ENCODE measurements at places on chromosomes 12 and 14.

GRCh38 chr12:9745199-9745598 is 12.3 kb upstream of the CLECL1 start:
- no peak for DNase-seq

DNA sequence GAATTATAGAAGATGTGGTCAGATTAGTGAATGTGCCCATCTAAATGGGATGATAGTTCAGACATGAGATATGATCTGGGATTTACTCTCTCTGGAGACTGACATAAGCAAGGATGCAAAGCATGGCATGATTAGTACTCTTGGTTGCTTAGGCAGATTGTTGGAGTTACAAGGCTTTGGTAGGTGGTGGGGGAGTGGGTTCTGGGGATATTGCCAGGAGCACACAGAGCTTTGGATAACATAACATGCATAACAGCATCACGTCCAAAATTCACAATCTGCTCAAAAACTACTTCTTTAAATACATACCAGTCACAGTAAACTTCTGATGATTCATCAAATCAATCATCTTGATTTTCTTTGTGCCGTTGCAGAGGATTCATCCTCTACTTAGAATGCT is 287.4 kb downstream of the ACSS3 start:
- no peak for DNase-seq

GRCh38 chr12:98653866-98654493 is 8.9 kb downstream of the APAF1 start:
- no peak for DNase-seq

GRCh38 chr12:51369581-51369980 is 21.6 kb downstream of the GALNT6 start:
- DNase-seq, result no peak

DNA sequence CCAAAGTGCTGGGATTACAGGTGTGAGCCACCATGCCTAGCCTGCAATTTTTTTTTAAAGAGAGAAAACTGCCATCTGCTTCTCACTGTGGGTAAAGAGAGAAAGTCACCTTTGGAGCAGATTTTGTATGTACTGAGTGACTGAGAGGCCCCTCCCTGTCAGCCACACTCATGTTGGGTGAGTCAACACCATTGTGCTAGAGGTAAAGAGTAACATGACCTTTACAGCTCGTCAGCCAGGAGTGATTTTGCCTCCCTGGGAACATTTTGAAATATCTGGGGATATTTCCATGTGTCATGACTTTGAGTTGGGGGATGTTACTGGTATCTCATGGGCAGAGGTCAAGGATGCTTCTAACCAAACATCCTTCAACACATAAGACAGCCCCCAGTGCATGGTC is 115.2 kb downstream of the KSR2 start:
- no peak for DNase-seq

DNA sequence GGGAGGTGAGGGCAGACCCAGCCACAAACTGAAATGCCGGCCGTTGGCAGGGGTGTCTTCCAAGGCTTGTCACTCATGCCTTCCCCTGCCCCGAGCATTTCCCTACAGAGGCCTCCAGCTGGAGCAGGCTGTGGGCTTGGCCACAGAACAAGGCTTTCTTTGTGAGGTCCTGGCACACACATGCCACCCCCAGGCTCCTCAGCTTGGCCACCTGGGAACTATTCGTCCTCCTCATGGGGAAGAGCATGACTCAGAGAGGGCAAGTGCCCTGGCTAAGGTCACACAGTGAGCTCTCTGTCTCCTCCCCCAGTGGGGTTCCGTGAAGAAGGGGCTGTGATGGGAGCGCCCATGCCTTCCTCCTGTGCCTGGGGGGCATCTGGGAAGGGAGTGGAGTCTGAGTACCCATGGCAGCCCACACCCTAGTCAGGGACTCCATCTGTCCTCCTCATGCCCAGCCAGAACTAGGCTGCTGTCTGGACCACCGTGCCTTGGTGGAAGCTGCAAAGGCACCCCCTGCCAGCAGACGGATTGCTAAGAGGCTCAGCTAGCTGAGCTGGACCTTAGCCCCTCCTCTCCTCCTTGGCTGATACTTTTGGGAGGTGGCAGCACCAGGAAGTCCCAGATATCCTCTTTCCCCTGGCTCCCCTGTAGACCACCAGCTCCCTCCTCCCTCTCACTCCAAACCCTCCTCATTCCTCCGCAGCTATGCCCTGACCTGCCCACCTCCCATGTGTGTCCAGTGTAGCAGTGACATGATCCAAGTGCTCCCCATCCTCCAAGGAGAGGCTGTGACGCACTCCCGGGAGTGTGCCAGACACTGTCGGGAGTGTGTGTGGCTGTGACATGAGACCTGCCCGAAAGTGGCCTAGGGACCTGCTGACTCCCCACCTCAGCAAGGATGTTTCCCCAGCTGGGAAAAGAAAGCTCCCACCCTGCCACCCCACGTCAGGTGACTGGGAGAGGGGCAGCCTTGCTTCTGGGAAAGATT is 21.4 kb downstream of the ABCB9 start:
- DNase-seq, result no peak

DNA sequence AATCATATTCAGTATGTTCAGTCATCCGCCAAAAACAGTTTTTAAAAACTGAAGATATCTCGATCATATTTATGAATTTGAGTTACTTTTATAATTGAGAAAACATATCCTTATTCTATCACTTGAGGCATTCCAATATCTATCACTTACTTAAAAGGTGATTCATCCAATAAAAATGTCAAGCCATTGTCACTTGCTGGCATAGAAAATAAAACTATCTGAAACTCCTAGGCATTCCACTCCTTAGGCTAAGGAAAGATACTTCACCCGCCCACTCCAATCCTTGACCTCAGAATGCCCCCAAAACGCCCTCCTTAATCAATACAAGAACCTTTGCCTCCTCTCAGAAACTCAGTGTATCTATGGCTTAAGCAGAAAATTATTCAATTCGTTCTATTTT is 51.3 kb upstream of the AMIGO2 start:
- DNase-seq, result no peak

DNA sequence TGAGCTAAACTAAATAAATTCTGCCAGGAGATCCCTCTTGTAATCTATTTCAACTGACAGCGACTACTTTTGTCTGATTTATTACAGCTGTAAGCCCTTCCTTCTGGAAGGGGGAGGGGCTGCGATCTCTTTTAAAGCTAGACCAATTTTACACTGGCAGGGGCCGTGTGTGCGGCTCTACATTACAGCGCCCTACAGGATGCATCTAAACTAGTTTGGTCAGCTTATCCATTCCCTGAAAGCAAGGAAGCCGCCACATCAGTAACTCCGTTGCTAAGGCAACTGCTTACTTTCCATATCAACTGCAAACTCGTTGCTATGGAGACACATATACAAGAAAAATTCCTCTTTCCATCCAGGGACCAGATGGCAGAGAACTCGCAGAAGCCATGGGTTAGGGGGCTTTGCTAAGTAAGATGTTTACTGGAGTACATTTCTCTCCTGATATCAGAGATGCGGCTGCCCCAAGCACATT is 17.4 kb downstream of the FOXN3 start:
- DNase-seq, result no peak

DNA sequence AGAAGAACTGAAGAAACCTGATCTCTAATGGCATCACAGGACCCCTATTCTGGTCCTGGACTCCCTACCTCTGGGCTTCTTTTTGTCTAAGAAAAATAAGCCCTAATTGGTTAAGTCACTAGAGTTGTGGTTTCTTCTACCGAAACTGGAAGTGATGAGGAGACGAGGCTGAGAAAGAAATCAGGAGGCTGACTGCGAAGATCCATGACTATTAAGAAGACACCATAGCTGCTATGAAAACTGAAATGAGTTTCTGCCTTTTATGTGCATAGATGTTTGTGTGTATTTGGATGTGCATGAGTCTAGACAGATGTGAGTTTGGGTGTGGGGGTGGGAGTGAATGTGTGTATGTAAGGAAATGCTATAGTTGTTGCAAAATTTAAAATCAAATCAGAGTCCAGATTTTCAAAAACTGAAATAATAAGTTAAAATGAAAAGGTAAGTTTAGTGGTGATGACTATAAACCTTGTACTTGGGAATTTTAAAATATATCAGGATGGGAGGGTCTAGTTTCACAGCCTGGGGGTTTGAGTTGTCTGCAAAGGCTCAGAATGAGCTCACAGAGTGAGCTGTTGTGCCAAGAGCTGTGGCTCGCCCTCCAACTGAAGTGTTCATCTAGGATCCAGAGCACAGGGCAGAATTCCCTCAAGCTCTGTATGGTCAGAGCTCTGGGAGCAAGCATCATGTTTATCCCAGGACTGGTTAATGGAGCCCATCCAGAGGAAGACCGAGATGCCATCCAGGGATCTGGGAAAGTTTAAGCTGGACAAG is 94.9 kb downstream of the VCPKMT start:
- no peak for DNase-seq

DNA sequence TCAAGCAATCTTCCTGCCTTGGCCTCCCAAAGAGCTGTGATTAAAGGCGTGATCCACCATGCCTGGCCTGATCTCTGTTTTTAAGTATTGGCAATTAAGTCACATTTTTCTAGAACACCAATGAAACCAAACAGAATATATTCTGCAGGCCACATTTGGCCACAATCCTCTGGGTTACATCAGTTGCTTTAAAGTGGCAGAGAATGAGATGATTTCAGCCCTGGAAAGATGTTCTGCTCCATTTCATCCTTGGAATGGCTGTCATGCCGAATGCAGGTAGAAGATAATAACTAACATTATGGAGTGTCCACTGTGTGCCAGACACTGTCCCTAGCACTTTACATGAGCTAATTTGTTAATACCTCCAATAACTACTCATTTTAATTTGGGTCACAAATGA is 154.4 kb downstream of the PTPN11 start:
- DNase-seq, result no peak

- DNase-seq, result no peak
Observed at GRCh38 chr12:83818881-83819280, 1093.7 kb downstream of the SLC6A15 start.

- DNase-seq, result no peak
Observed at GRCh38 chr14:40248671-40249070, 816.4 kb upstream of the FBXO33 start.

- DNase-seq, result no peak
Observed at GRCh38 chr12:26046906-26047305, 77.9 kb downstream of the BHLHE41 start.

- DNase-seq, result peak; percentile 60
Observed at GRCh38 chr12:89345830-89346740, 6.2 kb downstream of the DUSP6 start.

GRCh38 chr12:40864891-40865290 is 172.7 kb downstream of the CNTN1 start:
- no peak for DNase-seq

GRCh38 chr12:94563286-94563685 is 87.1 kb downstream of the TMCC3 start:
- no peak for DNase-seq

DNA sequence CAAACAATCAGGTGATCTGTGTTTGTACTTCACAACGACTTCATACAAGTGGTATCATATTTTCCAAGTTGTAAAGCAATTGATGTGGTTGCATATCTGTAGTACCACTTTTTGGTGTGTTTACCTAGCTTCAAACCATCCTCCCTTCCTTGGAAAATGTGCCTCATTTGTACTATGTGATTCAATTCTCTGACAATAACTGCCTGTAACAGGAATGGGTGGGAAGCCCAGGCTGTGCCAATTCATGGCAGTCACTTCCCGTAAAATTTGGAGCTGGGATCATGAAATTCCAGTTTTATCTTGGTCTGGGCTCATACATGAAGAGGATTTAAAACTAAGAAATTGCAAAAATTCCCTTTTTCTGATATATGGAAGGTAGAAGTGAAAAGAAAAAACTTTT is 250.1 kb downstream of the DIO2 start:
- no peak for DNase-seq

- no peak for DNase-seq
Observed at GRCh38 chr12:65411171-65411570, 132.7 kb downstream of the MSRB3 start.

Measured in GM18507 (cell line).